ENCODE measurements at places on chromosomes 16 and 17.
A peak's percentile ranks its signal among the peaks of the same experiment; 100 is the strongest.

- no peak for DNase-seq
Measured at GRCh38 chr16:56625140-56625942, at the start of gene MT1E. TSS of gene MT1E (plus strand) at chr16:56625781. CDS start at chr16:56625852, 71 bp downstream.

GRCh38 chr17:19531780-19532501 is 1.7 kb upstream of the SLC47A1 start:
- DNase-seq, result no peak

GRCh38 chr16:68369697-68370580 is 59.1 kb downstream of the PRMT7 start:
- DNase-seq, result no peak

DNA sequence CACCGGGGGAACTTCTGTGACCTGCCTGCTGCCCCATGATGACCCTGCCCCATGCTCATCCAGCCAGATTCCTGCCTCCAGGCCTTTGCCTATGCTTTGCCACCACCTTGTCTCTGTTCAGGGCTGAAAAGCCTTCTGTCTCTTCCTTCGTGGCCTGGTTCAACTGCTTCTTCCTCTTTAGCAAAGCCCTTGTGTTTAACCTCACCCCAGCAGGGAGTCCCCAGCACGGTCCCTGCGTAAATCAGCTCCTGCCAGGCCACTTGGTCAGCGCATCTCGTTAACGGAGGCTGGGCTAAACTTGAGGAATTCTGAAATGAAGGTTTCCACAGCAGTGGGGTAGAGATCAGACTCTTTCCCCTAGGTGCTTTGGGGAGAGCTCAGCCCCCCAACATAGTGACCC is 16.1 kb upstream of the KCNJ12 start:
- DNase-seq, result no peak

DNA sequence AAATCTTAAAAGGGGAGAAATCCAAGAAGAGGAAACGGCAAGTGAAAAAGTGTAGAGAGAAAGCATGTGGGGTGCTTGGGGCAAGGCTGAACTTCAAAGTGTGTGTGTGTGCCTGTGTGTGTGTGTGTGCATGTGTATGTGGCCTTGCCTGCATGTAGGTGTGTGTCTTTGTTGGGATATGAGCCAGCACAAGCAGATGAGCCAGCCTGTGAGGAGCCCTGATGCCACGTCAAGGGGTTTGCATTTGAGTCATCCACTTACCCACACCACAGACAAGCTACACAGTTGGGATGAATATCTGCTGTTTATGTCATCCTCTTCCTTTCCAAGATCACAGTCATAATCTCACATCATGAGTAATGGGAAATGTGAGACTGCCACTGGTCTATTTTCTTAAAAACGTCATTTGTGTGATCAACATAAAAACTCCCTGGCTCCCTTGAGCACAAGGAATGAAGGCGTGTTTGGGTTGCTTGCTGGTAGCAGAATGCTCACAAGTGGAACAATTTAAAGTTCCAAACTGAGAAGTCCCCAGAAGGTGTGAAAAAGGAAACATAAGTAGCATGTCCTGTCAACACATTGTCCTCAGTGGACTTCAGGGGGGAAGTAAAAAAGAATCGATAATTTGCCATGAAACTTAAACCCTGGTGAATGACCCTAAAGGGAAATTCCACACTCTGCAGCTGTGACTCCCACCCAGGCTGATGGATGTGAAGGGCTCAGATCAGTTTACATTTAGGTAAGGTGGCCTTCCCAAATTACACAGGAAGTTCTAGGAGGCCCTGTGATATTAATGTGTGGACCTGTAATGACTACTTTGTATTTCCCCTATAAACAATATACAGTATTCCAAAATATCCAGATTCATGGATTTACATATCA is 14.7 kb downstream of the KCTD19 start:
- DNase-seq, result no peak

DNA sequence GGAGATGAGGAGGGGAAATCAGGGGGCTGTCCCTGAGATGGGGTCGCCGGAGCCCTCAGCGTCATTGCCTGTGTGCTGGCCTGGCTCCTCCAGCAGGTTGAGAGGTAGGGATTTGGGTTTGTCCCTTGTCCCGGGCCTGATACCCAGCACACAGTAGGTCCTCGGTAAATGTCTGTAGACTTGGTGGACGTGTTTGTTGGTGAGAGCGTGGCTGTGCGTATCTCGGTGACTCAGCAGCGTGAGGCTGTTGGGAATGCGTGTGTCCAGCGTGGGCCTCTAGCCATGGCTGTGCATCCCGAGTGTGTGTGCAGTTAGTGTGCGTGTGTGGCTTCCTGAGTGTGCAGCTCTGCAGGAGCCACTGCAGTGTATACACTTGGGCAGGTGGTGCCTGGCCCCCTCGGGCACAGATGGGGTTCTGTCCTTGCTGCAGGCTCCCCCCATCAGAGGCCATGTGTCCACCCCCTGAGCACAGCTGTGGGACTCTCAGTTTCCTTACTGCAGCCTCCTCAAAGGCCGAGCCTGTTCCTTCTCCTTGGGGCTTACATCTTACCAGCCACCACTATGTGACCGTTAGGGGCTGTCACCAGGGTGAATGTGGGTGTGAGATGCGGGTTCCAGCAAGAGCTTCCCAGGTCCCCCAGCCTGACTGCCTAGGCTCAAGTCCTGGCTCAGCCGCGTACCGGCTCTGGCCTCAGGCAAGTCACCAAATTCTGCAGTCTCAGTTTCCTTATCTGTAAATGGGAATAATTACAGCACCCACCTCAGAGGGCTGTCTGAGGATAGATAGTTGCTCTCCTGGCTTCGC is 5.7 kb downstream of the NECAB2 start:
- DNase-seq, result no peak

DNA sequence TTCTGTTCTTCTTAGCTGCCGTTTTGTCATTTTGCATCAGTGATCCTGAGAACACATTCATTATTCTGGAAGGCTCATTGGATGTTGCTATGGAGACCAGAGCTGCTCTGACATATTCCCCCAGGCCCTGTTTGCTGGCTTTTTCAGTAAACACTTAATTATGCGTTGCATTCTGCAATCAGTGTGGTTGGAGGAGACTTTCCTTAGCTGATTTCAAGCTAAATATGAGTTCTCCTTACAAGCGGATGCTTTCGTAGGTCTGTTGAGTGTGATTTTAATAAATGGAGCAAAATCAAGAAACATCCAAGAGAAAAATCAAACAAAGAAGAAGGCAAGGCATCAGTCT is 38.2 kb upstream of the NUDT7 start:
- peak; percentile 32 for DNase-seq

DNA sequence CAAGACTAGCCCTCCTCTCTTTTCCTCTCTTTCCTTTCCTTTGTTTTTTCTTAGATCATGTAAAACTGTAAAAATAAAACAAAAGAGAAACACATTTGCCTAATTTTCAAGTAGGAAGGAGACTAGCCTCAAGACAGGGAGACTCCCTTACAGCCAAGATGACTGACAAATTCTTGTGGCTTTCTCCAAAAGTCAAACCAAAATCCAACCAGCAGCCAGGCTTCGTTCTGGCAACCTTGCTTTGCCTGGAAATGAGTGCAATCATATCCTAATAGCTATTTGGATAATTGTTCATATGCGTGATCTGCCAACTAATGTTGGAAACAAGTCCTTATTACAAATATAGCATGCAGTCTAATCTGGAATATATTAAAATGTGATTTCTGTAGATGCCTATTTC is 868.9 kb upstream of the SOX9 start:
- no peak for DNase-seq

GRCh38 chr16:49341706-49342105 is 31.9 kb upstream of the C16orf78 start:
- no peak for DNase-seq

DNA sequence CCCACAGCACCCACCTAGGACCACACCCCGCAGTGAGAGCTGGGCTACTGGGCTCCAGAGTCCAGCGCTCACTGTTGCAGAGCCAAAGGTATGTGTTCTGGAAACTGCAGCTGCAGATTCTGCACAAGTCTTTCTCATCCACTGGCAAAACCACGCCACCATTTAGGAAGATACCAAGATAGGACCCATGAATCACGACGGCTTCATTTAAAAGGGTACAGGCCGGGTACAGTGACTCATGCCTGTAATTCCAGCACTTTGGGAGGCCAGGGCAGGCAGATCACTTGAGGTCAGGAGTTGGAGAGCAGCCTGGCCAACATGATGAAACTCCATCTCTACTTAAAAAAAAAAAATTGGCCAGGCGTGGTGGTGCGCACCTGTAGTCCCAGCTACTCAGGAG is 18.8 kb downstream of the FOXF1 start:
- DNase-seq, result no peak

GRCh38 chr17:53472586-53472985 is 350.1 kb upstream of the KIF2B start:
- no peak for DNase-seq

DNA sequence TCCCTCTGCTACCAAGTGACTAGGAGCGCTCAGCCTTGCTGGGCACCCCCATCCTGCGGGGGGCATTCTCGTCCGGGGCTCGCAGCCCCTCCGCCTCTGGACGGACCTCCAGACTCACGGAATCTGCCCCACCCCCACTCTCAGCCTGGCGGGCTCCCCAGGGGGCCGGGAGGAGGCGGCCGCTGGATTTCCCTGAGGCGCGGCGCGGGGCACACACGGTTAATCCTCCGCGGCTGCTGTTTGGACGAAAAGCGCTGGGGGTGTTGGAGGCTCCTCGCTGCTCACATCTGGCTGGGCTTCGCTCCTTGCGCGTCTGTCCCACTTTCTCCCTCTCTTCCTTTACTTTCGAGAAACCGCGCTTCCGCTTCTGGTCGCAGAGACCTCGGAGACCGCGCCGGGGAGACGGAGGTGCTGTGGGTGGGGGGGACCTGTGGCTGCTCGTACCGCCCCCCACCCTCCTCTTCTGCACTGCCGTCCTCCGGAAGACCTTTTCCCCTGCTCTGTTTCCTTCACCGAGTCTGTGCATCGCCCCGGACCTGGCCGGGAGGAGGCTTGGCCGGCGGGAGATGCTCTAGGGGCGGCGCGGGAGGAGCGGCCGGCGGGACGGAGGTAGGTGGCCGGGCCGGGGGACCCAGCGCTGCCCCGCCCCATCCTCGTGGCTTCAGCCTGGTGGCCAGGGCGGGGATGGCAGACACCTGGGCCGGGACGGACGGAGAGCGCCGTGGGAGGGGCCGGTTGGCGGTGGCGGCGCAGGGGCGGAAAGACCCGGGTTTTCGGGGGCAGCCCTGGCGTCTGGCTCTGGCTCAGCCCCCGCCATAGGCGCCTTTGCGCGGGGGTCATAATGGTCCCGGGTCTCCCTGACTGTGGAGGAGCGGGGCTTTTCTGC is at the start of gene C1QTNF1:
Gene C1QTNF1 (plus strand): TSS at position 284 of the 886 bp plus-strand sequence. CDS start 19,800 bp downstream, outside the sequence.
- DNase-seq, result no peak

GRCh38 chr16:50685462-50686063 is 4.5 kb upstream of the SNX20 start:
- DNase-seq, result no peak

- no peak for DNase-seq
Measured at GRCh38 chr17:34235389-34236028, 19.6 kb upstream of the CCL2 start.

DNA sequence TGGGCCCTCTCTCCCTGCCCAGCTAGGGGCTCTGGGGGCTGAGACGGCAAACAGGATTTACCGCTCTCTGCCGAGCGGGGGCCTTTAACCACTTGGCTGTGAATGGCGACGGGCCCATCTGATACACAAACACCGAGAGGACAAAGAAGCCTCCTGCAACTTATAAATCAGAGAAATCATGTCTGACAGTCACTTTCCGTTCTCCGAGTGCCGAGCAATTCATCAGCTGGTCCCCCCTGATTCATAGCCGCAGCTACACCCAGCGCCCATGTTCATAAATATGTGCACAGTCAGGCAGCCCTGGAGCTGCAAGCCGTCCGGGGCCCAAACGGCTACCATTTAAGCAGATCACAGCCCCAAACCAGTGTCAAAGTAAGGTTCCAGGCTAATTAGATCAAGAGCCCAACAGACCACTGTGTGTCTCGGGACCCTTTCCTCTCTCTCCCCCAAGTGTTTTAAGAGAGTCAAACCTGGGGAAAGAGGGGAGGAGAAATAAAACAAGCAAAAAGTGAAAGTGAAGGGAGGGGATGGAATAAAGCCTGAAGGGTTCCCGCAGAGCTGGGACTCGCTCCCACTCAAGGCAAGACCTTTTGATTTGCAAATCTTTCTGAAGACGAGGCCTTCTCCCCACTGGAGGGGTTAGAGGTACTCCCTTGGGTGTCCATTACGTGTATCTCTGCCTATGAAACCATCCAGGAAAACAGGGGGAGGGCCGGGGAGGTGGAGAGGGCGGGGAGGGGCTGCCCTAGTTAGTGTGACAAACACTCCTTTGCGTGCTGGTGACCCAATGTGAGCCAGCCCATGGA is 154.7 kb downstream of the C16orf78 start:
- DNase-seq, result peak; percentile 65

DNA sequence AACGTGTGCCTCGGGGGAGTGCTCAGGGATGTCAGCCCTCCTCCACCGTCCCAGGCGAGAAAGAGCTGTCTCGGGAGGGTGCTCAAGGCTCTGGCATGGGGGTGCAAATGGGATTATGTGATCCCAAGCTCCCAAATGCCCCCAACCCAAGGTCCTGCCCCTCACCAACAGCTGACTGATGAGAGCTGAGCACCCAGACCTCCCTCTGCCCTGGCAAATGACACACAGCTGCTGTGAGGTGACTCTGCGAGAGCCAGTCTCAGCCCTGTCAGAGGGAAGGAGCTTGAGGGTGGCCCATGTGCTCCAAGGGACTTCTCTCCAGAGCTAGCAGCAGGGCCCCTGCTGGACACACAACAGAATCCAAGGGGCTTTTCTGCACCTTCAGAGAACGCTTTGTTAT is 7.7 kb downstream of the CDH5 start:
- DNase-seq, result no peak

- DNase-seq, result no peak
Measured at GRCh38 chr16:73018821-73019456, 29.0 kb downstream of the ZFHX3 start.

DNA sequence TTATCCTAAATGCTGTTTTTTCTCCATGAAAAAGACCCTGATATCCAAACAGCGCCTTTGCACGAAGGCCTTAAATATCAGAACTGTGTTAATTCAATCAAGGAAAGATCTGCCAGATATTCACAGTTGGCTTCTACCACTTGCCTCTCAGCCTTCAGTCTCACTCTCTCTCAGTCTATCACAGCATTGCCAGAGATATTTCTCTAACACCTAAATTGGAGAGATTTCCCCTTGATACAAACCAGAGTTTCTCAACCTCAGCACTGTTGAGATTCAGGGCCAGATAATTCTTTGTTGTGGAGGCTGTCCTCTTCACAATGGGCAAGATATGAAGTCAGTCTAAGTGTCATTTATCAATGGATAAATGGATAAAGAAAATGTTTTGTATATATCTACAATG is 454.1 kb upstream of the MAF start:
- DNase-seq, result no peak

- DNase-seq, result no peak
Measured at GRCh38 chr17:50952013-50952412, 85.9 kb upstream of the TOB1 start.

- DNase-seq, result no peak
Measured at GRCh38 chr17:13420878-13421277, 180.9 kb downstream of the HS3ST3A1 start.

GRCh38 chr17:44236444-44236991 is 17.0 kb upstream of the UBTF start:
- no peak for DNase-seq

DNA sequence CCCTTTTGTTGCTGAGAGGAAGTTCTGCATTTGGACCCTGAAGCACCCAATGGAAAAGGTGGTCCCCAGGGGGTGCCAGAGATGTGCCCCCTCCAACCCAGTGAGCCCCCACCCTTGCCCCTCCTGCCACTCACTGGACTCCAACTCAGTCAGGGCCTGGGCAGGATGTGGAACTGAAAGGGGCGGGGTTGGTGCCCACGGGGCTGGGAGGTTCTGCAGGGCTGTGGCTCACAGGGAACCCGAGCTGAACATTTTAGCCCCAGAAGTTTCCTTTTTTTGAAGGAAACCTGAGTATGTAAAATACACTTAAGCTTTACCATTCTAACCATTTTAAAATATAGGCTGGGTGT is 15.8 kb upstream of the OGFOD3 start:
- no peak for DNase-seq

- DNase-seq, result no peak
Measured at GRCh38 chr17:70535986-70536385, 366.7 kb downstream of the KCNJ2 start.
